KBM-7 (cell line): ENCODE measurements at places on chromosomes 1 and 21.

- no peak for DNase-seq
Observed at GRCh38 chr21:36159356-36159921, 2.8 kb downstream of the DOP1B start.

GRCh38 chr1:151478140-151478812 lies 19.0 kb upstream of the POGZ start:
- no peak for DNase-seq

DNA sequence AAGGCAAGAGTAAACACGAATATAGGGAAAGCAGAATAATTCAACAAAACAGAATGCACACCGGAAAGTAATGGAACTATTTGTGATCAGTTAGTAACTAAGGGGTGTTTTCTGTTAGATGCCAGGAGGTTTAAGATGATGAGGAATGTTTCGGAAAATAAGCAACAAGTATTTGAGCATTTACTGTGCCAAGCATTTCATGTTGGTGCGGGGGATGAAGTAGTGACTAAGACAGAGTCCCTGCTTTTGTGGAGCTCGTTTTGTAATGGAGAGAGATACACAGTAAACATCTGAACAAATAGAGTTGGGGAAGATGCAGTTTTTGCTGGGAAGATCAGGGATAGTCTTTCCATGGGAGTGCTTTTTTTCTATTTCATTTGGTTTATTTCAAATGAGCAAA lies 78.7 kb downstream of the DYRK1A start:
- no peak for DNase-seq

DNA sequence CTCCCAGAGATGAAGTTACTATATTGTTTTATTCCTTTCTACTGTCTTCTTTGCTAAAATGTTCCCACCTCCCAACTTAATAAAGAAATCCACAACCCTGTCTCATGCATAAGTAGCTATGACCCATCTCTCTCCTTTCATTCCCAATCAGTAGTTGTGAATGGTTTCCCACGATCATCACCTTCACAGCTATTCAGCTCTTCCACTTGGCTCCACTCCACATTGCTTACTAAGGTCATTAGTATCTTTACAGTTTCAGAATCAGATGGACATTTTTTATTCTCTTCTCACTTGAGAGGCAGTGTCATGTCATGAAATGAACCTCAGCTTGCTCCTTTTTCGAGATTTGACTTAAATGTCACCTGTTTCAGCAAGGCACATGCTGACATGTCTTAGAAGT lies 47.1 kb upstream of the COG2 start:
- no peak for DNase-seq

DNA sequence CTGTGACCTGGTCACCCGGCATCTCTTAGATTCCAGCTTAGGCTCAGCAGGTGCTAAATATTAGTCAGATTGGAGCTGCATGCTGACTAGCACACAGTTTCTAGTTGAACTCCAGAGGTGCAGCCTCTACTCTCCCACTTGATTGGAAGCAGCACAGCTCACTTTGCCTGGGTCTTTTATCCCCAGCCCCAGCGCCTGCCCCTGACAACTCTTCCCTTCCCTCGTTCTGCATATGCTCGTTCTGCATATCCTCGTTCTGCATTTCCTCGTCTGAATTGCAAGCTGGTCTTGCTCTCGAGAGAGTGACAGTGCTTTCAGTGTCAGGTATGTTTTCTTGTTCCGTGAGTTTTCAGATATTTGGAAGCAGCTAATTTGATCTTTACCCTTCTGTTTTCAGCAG lies 11.7 kb downstream of the COL18A1 start:
- no peak for DNase-seq

- DNase-seq, result no peak
Observed at GRCh38 chr1:2382621-2383361, 8.6 kb downstream of the MORN1 start.
